Stimulated activated CD4-positive, alpha-beta T cell treated with anti-CD3 and anti-CD28 coated beads, Interleukin-4, amount 100 ng/mL, for 1 hour (primary cell): ENCODE measurements at places on chromosomes 16 and 17.

DNA sequence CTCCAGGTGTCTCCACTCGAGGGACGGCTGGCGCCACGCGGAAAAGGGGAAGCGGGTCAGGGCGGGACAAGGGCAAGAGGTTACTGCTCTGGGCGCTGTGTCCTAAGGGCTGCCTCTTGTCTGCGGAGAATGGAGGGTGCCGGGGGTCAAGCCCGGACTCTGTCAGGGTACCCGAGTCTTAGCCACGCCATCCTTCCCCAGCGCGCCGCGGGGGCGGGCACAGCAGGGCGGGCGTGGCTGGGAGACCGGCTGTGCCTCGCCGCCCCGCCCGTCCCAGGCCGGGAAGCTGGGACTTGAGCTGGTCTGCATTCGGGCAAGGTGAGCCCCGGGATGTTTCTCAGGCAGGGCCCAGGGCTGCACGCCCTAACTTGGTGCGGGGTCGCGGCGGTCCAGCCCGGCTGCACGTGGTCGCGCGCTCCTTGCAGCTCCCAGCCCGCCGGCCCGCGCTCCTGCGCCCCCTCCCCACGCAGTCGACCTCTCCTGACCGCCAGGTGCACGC, 6.2 kb upstream of the ACTG1 start:
- DNase-seq = peak; percentile 38

DNA sequence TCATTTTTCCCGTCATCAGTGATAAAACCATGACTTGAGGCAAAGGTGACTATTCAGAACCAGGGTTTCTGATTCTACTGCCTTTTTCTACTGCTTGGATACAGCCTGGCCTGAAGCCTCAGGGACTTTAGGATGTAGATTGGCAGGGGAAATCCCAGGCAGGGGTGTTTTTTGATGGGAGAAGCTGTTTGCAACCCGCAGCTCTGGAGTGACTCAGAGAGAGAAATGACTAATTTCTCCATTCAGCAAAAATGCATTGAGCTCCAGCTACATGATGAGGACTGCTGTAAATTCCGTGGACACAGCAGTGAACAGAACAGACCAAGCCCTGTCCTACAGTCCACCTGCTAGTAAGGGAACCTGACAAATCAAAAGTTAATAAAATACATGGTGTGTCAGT, 560.6 kb downstream of the CDH13 start:
- no peak for DNase-seq

- DNase-seq = no peak
These were observed 41.8 kb downstream of the NUP93 start for GRCh38 chr16:56771558-56772279.

DNA sequence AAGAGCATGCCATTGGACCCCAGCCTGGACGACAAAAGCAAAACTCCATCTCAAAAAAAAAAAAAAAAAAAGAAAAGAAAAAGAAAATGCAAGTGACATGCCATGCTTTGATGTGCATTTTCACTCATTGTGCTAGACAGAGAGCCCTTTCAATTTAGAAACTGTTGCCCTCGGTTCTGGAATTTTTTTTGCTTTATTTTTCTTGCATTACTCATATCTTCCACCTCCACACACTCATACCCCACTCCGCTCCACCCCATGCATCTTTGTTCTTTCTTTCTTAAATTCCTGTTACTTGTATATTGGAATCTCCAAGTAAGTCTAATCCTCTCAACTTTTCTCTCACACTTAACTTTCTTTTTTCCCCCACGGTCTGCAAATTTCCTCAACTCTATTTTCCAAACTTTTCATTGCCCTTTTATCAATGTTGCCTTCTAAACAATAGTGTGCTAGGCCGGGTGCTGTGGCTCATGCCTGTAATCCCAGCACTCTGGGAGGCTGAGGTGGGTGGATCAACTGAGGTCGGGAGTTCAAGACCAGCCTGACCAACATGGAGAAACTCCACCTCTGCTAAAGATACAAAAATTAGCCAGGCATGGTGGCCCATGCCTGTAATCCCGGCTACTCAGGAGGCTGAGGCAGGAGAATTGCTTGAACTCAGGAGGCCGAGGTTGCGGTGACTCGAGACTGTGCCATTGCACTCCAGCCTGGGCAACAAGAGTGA, 16.8 kb upstream of the SUZ12 start:
- DNase-seq = peak; percentile 7

DNA sequence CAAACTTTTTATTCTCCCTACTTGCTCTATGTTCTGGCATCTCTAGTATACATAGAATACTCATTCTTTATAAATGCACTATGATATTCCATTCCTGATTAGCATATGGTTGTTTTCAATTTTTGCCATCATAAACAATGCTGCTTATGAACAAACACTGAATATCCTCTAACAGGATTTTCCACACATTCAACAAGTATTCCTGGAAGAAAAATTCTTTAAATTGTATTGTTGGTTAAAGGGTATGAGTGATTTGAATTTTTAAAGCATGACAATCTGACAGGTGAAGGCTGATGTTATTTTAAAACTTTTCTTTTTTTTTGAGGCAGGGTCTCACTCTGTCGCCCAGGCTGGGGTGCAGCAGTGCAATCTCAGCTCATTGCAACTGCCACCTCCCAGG, 11.5 kb downstream of the APPBP2 start:
- no peak for DNase-seq

GRCh38 chr16:63458846-63459245, 1422.6 kb upstream of the CDH8 start:
- no peak for DNase-seq

- DNase-seq = no peak
These were observed 17.0 kb downstream of the SOX8 start for GRCh38 chr16:998615-999014.

GRCh38 chr17:30000001-30000754, 58.7 kb downstream of the EFCAB5 start:
- DNase-seq = no peak

DNA sequence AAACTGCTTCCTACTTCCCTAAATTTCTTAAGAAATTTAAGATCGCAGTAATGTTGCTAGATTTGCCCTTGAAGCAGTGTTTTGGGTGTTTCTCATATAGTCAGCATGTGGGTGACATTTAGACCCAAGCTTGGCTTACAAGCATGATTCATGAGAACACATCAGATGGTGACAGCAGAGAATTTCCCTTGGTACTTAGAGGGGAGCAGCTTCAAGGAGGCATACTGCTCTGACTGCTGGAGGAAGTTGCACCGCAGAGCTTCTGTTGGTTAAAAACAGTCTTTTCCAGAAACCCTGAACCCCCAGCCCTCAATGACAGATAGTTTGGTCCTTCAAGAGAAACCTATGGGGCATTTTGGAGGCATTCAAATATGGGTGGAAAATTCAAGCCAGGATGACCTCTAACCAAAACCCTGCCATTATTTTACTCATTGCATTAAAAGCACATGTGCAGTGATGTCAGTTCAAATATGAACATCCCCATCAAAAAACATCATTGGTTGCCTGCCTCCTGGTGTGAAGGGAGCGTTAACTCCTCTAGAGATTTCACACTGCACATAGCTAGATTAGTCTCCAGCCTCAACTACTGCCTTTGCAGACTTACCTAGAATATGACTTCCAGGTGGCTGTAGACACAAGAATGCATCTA, 201.5 kb upstream of the CACNG5 start:
- peak; percentile 18 for DNase-seq

DNA sequence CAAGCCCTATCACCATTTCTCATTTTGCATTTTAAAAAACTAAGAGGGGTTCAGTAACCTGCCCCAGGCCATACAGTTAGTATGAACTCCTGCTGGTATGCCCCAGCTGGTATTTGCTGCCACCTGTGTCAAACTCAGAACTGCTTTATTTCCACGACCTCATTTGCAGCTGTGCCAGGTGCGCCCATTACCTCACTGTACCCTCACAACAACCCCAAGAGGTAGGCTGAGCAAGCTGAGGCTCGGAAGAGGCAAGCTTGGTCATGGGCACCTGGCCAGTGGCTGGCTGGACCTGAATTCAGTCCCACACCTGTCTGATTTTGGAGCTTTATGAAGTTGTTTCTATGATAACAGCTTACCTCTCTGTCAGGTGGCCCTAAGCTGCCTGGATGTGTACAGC, 7.6 kb downstream of the EPN2 start:
- no peak for DNase-seq

DNA sequence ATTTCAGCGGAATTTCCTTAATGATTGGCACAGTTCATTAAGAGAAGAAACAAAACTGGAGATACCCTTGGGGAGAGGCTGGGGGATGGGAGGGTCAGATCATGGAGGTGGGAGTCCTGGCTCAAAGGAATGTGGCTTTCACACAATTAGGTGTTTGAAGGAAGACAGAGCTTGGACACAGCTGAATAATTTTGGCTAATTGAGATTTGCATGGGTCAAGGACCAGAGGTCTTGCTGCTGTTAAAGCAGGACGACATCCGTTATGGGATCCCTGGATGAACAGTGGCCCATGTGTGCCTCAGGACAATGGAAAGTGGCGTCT, 160.3 kb downstream of the HS3ST3B1 start:
- no peak for DNase-seq

- DNase-seq = no peak
These were observed 33.7 kb downstream of the GINS3 start for GRCh38 chr16:58425756-58426494.

GRCh38 chr16:60414613-60415012, 1621.6 kb downstream of the CDH8 start:
- no peak for DNase-seq

- no peak for DNase-seq
These were observed 29.0 kb downstream of the RTN4RL1 start for GRCh38 chr17:1995907-1996799.

GRCh38 chr16:56999409-57000270, 10.3 kb downstream of the NLRC5 start:
- peak; percentile 47 for DNase-seq

GRCh38 chr16:11556214-11556819, 30.4 kb downstream of the LITAF start:
- no peak for DNase-seq

DNA sequence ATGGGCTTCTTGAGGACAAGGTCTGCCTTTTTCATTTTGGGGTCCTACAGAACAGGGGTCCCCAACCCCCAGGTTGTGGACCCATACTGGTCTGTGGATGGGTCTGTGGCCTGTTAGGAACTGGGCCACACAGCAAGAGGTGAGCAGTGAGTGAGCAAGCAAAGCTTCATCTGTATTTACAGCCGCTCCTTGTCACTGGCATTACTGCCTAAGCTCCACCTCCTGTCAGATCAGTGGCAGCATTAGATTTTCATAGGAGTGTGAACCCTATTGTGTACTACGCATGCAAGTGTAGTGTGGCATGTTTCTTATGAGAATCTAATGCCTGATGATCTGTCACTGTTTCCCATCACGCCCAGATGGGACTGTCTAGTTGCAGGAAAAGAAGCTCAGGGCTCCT, 33.9 kb downstream of the ERN1 start:
- no peak for DNase-seq

- DNase-seq = no peak
These were observed 831.4 kb downstream of the CDH11 start for GRCh38 chr16:64290461-64290860.

- DNase-seq = no peak
These were observed 2.3 kb downstream of the ATP2A1 start for GRCh38 chr16:28880589-28880915.

DNA sequence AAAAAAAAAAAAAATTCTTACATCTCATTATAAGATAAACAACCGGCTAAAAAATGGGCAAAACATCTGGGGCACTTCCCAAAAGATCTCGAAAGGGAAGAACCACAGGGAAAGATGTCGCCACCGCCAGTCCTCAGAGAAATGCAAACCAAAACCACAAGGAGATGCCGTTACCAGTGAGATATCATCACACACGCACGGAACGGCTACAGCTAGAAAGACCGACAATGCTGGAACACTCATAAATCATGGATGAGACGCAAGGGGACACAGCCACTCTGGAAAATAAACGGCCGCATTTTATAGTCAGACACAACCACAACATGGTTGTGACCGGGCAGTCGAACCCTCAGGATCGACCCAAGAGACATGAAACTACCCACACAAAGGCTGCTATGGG, 24.5 kb downstream of the WDR45B start:
- no peak for DNase-seq

GRCh38 chr16:22014271-22014873, 6.5 kb downstream of the MOSMO start:
- no peak for DNase-seq

GRCh38 chr16:84754353-84754856, 54.6 kb downstream of the USP10 start:
- peak; percentile 27 for DNase-seq

DNA sequence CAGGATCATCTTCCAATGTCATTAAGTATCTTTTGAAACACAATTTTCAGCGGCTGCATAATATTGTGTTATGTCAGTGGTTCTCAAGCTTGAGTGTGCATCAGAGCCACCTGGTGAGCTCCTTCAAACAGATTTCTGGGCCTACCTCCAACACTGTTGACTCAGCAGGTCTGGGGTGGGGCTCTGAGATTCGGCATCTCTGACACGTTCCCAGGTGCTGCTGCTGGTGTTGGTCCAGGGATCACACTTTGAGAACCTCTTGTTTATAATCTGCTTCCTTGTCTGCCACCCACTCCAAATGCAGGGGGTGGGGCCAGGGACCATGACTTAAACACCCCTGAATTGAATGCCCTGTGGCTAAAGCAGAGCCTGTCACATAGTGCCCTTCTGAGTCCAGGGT, 73.8 kb upstream of the HNF1B start:
- no peak for DNase-seq

GRCh38 chr17:7572338-7572587, 7.2 kb upstream of the CD68 start:
- no peak for DNase-seq

DNA sequence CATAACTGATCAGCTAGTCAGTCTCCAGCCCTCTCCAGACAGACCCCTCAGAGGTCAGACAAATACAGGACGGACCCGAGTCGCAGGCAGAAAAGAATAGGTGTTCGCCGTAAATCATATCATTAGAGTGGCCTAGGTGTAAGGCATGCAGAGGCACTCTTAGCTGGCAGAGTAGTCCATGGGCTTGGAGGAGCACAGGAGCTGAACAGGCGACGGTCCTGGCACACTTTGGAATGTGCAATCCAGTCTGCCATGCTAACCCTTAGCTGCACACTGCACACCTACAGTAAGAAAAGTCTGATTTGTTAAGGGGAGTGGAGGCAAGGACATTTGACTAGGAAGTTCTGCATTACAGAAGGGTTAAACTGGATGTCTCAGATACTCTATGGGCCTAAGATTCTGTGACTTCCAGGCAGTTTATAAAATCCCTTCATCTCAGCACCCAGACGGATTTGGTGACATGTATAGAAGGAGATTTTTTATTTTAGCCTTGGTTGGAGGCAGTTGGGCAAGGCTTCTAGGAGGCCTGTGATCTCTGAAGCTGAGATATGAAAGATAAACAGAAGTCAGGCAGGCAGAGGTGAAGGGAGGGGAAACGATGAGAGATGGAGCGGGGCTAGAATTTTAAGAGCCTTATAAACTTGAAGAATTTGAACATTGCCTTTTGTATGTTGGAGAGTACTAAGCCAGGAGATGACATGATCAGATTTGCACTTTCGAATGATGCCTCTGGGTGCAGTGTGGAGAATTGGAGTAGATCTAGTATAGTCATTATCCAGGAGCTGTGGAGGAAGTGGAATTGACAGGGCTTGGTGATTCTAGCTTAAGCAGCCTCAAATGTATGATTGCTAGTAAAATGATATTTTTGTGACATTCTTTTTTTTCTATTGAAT, 34.6 kb upstream of the SLC5A11 start:
- DNase-seq = no peak
